ENCODE measurements at places on chromosomes 3 and 15.

GRCh38 chr3:64157150-64158035 lies 67.9 kb downstream of the PRICKLE2 start:
- no peak for DNase-seq

DNA sequence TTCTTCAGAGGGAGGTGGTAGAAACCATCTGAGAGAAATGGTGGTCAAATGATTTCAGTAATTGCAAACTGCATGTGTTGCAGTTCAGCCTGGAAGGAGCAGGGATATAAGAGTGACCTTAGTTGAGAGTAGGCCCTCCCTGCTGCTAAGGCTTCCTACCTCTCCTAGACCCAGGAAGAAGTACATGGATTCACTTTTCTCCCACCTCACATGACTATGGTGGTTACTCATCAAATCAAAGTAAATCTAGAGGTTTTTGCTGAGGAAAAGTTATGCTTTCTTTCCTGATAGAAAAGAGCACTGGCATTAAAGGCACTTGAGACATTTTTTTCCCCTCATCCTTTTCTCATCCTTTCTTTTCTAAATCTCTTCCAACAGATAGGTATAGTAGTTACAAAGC lies 43.2 kb upstream of the LEKR1 start:
- no peak for DNase-seq

DNA sequence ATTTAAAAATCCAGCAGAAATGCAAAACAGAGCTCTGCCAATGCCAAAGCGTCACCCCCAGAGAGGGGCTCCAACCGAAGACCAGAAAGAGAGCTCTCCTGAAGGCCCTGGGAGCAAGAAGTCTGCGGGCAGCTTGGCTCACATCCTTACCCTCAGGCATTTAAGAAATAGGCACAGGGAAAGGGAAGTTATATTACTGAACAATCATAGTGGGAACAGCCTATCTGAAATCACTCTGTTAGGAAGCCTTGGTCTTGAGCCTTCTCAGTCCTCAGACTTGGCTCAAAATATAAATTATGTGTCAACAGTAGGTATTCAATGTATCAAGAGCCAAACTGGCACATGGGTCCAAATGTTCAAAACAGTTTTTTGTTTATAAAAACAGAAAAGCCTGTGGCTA lies 10.3 kb upstream of the PPARG start:
- DNase-seq: no peak

DNA sequence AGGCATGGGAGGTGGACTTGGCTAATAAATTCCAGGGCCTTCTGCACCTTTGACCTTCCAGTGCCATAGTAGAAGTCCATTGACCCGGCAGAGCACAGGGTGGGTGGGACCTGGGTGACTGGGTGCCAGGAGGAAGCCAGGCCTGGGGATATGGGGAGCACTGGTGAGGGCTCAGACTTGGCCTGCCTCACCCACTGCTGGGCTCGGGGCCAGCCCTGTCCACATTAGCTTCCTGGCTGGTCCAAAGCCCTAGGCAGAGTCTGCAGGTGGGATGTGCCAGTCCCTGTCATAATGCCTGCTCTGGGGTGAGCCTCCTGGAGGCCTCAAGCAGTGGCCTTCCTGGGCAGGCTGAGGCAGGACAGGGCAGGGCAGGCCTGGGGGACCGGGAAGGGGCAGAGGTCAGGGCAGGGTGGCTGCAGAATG lies 38.1 kb upstream of the CHRNB4 start:
- DNase-seq: no peak

- no peak for DNase-seq
Observed at GRCh38 chr3:176951144-176951543, 246.1 kb downstream of the TBL1XR1 start.

DNA sequence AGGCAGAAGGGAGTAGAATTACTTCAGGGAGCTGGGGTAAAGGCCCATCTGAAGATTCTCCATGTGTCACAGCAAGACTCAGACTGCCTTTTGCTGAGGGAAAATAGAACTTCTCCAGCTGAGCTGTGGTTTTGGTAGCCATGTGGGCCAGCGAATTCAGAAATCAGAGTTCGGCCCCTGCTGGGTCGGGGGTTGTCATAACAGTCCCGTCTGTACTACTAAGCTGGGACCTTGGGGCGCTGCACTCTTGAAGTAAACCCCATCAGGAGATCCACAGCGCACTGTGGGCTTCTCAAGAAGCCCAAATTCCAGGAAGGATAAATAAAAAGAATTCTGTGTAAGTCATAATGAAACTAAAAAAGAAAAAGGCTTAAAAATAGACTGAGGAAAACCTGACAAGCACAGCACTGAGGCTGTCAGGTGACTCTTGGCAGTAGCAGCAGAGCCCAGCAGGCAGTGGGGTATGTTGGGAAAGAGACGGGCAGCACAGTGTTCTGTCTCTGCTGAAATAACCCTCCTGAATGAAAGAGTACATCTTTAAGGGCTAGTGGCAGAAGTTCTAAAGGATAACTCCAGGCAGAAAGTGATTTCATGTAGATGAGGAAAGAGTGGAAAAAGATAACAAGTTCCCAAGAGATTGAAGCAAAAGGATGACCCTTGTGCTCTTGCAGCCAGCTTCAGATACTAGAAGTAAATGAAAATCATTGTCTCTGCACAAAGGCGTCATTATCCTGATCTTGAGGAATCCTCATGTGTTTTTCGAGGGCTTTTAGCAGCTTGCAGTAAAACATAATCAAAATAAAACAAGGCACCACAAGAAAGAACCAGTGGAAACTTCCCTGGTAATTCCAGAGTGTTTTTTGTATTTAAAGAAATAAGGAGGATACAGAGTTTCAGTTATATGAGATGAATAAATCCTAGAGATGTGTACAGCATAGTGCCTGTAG lies 74.5 kb downstream of the RAB7A start:
- DNase-seq: no peak

- DNase-seq: no peak
Observed at GRCh38 chr15:85745525-85746150, 49.1 kb downstream of the KLHL25 start.

DNA sequence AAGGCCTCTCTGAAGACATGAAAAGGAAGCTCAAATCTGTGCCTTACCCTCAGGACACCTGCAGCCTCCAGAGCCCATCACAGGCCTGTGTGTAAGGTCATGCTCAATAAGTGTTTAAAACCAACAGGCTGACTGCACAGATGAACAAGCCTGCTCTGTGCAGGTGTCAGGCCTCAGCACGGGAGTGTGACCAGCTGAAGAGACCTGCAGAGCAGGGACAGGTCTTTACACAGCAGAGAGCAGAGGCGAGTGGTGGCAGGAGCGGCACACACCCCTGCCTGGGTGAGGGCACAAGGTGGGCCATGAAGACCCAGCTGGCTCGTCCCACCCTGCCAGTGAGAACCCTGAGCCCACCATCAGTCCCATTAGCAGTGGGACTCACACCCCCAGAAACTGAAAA lies 56.9 kb downstream of the ROPN1B start:
- DNase-seq: no peak

DNA sequence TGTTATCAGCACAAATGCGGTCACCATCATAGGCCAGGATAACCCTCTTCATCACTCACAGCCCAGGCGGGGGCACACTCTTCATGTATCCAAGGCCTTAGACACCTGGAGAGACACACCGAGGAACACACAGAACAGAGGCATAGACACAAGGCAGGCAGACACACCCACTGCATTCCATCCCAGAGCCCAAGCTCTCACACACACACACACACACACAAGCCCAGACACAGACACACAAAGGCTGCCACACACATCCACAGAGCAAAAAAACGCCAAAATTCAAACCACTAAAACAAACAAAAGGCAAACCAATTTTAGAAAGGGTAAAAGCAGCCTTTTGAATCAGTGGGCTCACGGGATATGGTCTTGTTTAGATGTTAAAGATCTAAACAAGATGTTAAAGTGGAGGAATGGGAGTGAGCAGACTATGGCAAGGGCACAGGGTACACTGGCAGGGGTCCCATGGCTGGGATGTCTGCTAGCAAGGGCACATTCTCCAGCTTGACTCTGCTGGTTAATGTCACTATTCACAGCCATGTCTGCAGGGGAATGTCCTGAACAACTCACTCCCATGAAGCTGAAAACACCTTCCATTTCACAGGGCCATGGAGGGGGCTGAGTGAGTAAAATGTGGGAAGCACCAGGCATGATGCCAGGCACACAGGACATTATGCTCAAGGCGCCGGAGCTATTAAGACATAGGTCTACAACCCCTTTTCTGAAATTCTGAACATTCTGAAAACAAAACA lies 14.9 kb upstream of the CRABP1 start:
- no peak for DNase-seq

DNA sequence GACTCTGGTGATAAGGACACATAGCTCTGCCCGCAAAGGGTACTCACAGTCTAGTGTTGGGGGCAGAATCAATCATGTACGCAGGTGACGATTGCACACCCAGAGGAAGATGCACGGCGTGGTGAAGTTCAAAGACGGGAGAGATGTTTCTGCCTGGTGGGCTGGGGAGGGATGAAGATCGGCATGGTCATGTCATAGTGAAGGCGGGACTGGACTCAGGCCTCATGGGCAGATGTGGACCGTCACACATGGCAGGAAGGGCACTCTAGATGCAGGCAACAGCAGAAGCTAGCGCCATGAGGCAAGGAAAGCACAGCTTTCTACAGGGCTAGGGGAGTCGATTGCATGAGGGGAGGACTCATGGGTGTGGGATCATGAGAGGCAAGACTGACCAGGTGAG lies 240.6 kb downstream of the OPA1 start:
- no peak for DNase-seq

DNA sequence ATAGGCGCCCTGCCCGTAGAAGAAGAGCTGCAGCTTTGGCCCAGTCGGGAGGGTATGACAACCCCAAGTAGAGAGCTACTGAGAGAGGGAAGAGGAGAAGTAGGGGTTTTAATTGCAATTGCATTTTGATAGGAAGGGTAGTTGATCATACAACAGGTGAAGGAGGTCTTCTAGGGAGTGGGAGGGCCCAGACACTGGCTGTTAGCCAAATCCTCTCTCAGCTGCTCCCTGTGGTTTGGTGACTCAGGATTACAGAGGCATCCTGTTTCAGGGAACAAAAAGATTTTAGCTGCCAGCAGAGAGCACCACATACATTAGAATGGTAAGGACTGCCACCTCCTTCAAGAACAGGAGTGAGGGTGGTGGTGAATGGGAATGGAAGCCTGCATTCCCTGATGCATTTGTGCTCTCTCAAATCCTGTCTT lies 408.9 kb upstream of the THBS1 start:
- DNase-seq: peak; percentile 94

DNA sequence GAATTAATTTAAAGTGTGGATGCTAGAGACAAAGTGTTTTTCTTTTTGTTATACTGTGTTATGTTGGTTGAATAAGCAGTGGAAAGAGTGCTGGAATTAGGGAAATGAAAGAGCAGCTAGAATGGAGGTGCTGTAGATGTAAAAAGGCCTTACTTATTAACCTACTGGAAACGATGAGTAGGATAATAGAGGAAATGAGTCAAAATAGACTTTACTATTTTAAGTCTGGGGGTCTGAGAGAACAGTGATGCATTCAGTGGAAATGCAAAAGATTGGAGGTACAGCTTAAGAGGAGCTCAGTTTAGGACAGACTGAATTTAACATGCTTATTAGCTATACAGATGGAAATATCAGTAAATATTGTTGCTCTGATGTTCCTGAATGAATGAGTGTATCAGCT lies 674.0 kb downstream of the OTOL1 start:
- DNase-seq: no peak

- no peak for DNase-seq
Observed at GRCh38 chr3:114499976-114500375, 206.1 kb downstream of the TIGIT start.

DNA sequence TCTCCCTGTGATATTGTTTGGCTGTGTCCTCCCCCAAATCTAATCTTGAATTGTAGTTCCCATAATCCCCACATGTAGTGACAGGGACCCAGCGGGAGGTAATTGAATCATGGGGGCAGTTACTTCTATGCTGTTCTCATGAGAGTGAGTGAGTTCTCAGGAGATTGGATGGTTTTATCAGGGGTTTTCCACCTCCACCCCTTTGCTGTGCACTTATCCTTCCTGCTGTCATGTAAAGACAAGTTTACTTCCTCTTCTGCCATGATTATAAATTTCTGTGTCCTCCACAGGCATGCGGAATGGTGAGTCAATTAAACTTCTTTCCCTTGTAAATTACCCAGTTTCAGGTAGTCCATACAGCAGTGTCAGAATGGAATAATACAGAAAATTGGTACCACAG lies 24.7 kb downstream of the TUSC7 start:
- no peak for DNase-seq

- DNase-seq: peak; percentile 16
Observed at GRCh38 chr3:110528305-110529121, 543.1 kb upstream of the NECTIN3 start.

DNA sequence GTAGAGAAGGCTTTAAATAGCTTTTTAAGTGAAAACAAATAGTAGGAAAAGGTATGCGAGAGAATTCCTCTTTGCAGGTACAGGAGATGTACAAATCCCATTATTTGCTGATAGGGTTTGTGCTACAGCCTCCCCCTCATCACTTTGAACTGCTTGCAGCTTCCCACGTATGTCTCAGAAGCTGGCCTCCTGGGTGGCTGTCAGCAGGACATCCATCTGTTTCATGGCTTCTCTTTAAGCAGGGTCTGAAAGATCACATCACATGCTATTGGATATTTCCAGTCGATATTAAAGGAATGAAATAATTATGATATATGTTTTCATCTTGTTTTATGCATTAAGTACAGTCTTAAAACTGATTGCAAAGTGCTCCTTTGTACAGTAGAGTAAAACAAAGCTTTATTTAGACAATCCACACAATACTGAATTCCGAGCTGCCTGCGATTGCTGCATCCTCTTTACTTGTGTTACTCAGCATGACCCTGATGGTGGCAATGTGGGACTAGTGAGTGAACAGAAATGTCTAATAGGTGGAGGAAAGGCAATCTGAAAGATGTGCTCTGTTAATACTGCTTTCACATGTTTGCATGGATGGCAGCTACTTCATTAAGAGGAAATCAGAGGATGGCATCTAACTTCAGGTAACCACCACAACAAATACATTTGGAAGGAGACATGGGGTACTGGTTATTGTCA lies 930.6 kb upstream of the SEMA6D start:
- DNase-seq: peak; percentile 6

GRCh38 chr3:173939331-173939730 lies 541.8 kb downstream of the NLGN1 start:
- no peak for DNase-seq

DNA sequence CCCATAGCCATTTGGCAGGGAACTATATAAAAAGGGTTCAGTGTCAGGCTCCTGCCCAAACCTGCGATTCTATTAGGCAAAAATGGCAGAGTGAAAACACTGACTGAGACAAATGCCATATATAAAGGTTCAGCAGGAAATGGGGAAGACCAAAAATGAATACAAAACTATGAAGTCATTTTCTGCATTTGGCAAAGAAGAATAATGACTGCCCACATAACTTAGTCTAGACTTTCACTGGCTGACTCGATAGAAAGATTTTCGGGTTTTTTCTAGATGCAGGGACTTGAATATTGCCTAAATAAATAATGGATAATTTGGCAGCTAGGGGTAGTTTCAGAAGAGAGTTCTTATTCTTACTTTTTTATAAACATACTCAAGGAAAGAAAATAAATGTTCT lies 178.0 kb downstream of the TPRG1 start:
- DNase-seq: no peak

- no peak for DNase-seq
Observed at GRCh38 chr15:80985981-80986380, 3.6 kb downstream of the MESD start.
